ENCODE measurements at places on chromosomes 6 and 20.

- no peak for DNase-seq
Measured at GRCh38 chr6:30547454-30547853, 8.8 kb downstream of the GNL1 start.

- DNase-seq, result no peak
Measured at GRCh38 chr20:53834062-53834442, 236.3 kb downstream of the BCAS1 start.

GRCh38 chr6:169938262-169938701 lies 186.9 kb downstream of the ERMARD start:
- DNase-seq, result no peak

DNA sequence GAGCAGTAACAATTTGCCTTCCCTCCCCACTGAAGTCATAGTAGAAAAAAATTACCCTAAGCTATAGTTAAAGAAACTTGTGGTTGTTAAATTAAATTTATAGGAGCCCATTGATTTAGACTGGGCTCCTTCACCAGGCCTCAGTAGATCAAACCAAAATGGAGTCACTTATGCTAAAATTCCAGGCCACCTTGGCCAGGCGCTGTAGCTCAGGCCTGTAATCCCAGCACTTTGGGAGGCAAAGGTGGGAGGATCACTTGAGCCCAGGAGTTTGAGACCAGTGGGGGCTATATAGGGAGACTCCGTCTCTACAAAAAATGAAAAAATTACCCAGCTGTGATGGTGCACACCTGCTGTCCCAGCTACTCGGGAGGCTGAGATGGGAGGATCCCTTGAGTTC lies 15.0 kb upstream of the GMNN start:
- no peak for DNase-seq

DNA sequence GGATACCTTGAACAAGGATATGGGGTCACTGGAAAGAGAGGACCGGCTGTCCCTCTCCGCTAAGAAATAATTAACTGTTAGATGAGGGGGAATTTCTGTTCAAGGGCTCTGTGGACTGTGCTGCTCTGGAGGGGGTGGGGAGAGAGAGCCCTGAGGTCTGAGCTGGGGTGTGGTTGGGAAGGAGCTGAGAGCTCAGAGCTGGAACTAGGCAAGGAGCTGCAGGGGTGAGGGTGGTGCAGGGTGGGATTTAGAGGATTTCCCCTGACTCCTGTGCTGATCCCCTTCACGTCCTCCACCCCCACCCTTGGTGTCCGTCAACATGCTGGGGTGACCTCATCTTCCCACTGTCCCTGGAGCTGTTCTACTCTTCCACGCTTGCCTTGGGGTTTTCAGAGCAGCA lies 52.5 kb downstream of the HLA-A start:
- DNase-seq, result no peak

Data from pons (tissue), 1 donor.